ENCODE measurements at places on chromosomes 6 and 20.

DNA sequence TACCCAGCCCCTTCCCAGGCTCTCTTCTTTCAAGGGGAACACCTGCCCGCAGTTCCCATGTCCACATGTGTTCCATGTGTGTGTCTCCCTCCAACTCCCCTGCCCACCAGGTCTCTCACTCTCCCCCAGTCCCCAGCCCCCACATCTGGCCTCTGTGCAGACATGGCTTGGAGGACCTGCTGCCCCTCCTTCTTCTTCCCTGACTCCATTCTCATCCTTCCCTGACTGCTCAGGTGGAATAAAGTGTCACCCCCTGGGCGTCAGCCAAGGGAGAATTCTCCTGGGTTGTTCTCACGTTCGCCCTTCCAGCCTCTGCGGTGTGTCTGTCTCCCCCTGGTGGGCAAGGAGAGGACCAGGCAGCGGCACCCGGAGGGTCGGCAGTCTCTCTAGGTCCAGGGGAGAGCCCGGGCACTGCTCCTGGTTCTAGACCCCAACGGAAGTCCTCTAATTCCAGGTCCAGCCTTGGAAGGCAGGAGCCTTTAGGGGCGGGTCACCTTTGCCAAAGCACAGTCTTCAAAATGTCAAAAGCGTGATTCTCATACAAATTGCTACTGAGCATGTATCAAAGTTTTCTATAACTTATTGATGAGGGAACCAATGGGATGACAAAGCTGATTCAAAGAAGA is 50.5 kb downstream of the EBF4 start:
- DNase-seq = peak; percentile 82

- DNase-seq = no peak
These were observed 160.9 kb upstream of the PMEPA1 start for GRCh38 chr20:57870597-57871236.

GRCh38 chr20:38123021-38123587 is 42.0 kb downstream of the TGM2 start:
- peak; percentile 93 for DNase-seq

- DNase-seq = no peak
These were observed 94.5 kb upstream of the TRAF3IP2 start for GRCh38 chr6:111700135-111700690.

DNA sequence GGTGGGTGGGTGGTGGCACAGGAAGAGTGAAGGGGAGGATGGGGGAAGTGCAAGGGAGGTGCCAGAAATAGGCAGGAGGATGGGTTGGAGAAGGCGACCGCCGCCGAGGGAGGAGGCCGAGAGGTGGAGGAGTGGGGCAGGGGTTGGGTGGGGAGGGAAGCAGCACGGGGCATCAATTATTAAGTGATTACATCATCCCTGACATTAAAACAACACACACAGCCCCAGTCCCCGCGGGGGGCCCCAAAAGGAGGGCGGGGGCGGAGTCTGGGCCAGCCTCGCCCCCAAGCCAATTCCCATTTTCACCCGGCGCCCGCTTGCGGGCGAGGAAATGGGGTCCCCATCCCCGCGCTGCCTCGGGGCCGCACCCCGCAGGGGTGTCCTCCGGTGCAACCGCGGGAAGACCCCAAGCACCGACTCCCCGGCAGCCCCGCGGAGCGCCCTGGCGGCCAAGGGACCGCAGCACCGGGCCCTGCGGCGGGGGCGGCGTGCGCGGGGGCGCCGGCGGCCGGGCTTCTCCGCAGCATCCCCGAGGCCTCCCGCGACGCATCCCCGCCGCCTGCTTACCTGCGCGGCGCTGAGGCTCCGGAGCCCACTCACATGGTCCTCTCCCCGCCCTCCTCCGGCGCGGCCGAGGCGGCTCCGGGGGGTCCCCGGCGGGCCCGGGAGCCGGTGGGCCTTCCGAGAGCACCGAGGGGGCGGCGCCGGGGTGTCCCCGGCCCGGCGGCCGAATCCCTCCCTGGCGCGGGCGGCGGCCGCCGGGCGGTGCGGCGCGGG is 663 bp downstream of the FYN start:
- DNase-seq = no peak

- DNase-seq = no peak
These were observed 78.6 kb downstream of the FAXC start for GRCh38 chr6:99270826-99271225.

- peak; percentile 57 for DNase-seq
These were observed 19.1 kb upstream of the PANK2 start for GRCh38 chr20:3869839-3870634.

GRCh38 chr20:63011798-63012197 is 5.0 kb upstream of the BHLHE23 start:
- no peak for DNase-seq

- no peak for DNase-seq
These were observed 385.9 kb upstream of the RUNX2 start for GRCh38 chr6:44942201-44942600.

- no peak for DNase-seq
These were observed 203.1 kb downstream of the LMBRD1 start for GRCh38 chr6:69593706-69594105.

GRCh38 chr6:72084992-72085569 is 198.7 kb downstream of the RIMS1 start:
- no peak for DNase-seq

GRCh38 chr6:53124131-53124800 is 24.4 kb downstream of the GCM1 start:
- no peak for DNase-seq

GRCh38 chr20:34876406-34877282 is at the start of gene ACSS2:
TSS of gene ACSS2 (plus strand) at chr20:34876612. CDS start at chr20:34876646, 34 bp downstream.
- no peak for DNase-seq

- peak; percentile 96 for DNase-seq
These were observed 6.5 kb upstream of the TMEM242 start for GRCh38 chr6:157329829-157330228.
